ENCODE measurements at places on chromosomes 2 and 18. TPM values are rescaled to one million over a fixed set of nuclear protein-coding genes. Genes with fewer than 3 reads are reported as not detected.
A peak's percentile ranks its signal among the peaks of the same experiment; 100 is the strongest.

DNA sequence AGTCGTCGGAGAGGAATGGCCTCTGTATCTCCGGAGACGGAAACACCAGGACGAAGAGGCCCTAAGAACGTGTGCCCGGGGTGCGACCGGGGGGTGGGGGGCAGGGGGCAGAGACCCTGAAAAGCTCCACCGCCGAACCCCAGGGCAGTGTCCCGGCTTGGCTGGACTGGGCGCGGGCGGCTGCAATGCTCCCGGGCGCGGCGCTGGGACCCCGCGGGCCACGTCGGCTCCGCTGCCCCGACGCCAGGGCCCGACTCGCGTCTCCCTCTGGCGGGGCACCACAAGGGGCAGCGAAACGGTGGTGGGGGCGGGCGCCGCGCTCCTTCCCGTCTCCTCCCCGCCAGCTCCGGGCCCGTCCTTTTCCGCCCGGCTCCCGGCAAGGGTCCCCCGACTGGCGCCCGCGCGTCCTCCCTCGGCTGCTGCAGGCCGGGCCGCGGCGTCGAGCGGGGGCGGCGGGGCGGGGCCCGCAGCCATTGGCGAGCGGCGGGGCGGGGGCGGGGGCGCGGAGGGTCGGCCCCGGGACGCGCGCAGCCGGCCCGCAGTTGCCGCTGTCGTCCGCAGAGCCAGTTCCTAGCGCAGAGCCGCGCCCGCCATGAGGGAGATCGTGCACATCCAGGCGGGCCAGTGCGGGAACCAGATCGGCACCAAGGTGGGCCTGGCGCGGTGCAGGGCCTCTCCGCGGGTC, at the start of gene TUBB6:
TSS of gene TUBB6 (plus strand) at position 541 of the 685 bp plus-strand sequence. CDS start at position 593, 52 bp downstream.
- DNase-seq: peak; percentile 77

GRCh38 chr2:9952856-9953503, 1.5 kb downstream of the GRHL1 start:
- no peak for DNase-seq

- no peak for DNase-seq
Observed at GRCh38 chr18:48597110-48597509, 58.3 kb downstream of the CTIF start.

NT5DC4 gene
- total RNA-seq: not detected

PROKR1 gene
- total RNA-seq: not detected

DNA sequence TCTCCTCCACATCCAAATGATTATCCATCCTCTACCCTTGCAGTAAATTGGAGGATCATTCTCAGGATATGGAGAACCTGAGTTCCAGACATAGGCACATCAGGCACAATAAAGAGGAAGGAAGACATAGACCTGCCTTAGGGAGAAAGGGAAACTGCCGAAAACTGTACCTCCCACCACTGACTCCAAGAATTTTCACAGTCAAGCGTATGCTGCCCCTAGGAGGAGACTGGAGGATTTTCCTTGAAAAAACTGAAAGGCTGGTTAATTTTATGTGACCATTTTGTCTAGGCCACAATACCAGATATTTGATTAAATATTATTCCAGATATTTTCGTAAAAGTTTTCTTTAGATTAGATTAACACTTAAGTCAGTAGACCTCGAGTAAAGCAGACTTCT, 638.5 kb upstream of the PKDCC start:
- no peak for DNase-seq

DLGAP1 gene
- total RNA-seq: 0.31 TPM

GRCh38 chr2:84940088-84940470, 30.9 kb upstream of the KCMF1 start:
- no peak for DNase-seq

DNA sequence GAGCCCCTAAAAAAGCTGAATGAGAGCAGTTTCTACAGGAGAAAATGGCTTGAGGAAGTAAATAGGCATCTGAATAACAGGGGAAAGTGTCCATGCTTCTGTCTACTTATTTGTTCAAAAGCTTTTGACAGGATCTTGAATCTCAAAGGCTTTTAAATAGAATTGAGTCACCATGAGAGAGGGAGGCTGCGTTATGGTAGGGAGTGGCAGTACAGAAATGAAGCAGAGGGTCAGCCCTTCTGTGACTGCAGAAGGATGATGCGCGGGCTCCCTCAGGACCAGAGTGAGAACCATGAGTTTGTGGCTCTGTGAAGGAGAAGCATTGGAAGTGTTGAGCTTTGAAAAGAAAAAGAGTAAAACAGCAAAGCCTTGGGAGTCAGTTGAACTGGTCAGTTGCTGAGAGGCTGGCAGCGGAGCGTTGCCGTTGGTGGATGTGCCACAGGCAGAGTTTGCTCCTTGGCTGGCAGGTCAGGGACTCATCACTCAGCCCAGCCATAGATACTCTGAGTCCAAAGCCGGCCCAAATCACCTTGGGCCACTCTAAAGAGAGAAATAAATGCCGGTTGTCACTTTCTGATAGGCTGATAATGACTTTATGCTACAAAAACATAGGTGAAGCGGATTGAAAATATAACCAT, 17.4 kb downstream of the COPS7B start:
- no peak for DNase-seq

DNA sequence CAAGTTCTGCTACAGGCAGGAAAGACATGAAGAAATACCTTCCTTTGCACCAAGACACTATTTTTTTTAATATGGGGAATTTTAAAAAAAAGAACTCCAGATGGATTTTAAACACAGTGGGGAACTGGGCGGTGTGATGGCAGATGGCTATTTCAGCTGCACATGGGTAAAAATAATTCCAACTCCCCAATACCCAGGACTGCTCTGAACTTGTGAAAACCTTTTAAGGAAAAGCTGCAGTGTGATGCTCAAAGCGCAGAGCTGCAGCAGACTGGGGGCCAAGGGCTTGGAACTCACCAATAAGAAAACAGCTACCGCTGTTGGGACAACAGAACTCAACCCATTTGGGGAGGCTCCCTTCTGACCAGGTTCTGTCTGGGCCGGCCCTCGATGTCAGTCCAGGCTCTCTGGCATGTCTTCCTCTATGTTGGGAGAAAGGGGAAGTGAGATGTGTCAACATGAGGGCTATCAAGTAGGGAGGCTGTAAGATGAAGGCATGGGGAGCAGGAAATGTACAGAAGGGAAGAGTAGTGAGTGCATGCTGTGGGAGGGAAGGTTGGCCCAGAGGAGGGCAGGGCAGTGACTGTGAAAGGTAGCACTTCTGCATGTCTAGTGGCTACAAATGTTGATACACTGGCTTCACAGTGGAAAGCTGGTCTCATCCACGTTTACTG, 64.0 kb upstream of the SLC14A2 start:
- DNase-seq: no peak

GEN1 gene
- total RNA-seq: 6.3 TPM

- DNase-seq: peak; percentile 62
Observed at GRCh38 chr2:27049422-27050280, 1.8 kb upstream of the AGBL5 start.
